ENCODE measurements at places on chromosomes 6 and 20.
A peak's percentile ranks its signal among the peaks of the same experiment; 100 is the strongest.

GRCh38 chr6:144352331-144352730 lies 67.2 kb downstream of the UTRN start:
- no peaks in the 10 kb centered on the region for H3K27me3 ChIP-seq
- no peak for DNase-seq
- no peak overlapping the region for H3K27ac ChIP-seq
- no peaks in the 10 kb centered on the region for H3K4me1 ChIP-seq
- no peak overlapping the region for H3K4me3 ChIP-seq
- no peaks in the 10 kb centered on the region for H3K36me3 ChIP-seq

- H3K4me1 ChIP-seq: peaks cover 2% of the 10 kb centered on the region
- H3K27me3 ChIP-seq: peaks cover 99% of the 10 kb centered on the region
- no peak overlapping the region for H3K27ac ChIP-seq
- H3K36me3 ChIP-seq: no peaks in the 10 kb centered on the region
Observed at GRCh38 chr6:1619673-1620503, 10.2 kb downstream of the FOXC1 start.

- H3K4me1 ChIP-seq: no peaks in the 10 kb centered on the region
- no peak overlapping the region for H3K27ac ChIP-seq
- peaks cover 20% of the 10 kb centered on the region for H3K36me3 ChIP-seq
- H3K4me3 ChIP-seq: no peak overlapping the region
Observed at GRCh38 chr6:12110523-12111362, 98.6 kb downstream of the HIVEP1 start.

GRCh38 chr6:140070846-140071473 lies 696.5 kb upstream of the CITED2 start:
- H3K4me1 ChIP-seq: peaks cover 2% of the 10 kb centered on the region
- H3K27me3 ChIP-seq: no peaks in the 10 kb centered on the region
- no peaks in the 10 kb centered on the region for H3K36me3 ChIP-seq
- H3K4me3 ChIP-seq: no peak overlapping the region
- no peak overlapping the region for H3K27ac ChIP-seq

DNA sequence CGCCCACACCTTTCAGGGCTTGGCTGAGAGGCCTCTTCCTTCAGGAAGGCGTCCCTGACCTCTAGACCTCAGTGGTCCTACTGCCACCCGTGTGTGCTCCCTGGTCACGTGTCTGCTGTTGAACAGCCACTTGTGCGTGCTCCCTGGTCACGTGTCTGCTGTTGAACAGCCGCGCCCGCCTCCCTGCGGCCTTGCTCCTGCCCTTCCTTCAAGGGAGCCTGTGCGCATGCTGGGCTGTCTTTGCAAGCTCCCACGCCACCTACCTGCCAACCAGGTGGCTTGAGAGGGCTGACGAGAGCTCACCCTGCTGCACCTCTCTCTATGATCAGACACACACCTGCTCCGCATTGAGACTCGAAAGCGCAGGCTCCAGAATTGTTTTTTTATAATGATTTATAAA lies 179.3 kb downstream of the BMP7 start:
- no peak overlapping the region for H3K27ac ChIP-seq
- peaks cover 2% of the 10 kb centered on the region for H3K4me1 ChIP-seq
- DNase-seq: no peak
- no peak overlapping the region for H3K4me3 ChIP-seq

DNA sequence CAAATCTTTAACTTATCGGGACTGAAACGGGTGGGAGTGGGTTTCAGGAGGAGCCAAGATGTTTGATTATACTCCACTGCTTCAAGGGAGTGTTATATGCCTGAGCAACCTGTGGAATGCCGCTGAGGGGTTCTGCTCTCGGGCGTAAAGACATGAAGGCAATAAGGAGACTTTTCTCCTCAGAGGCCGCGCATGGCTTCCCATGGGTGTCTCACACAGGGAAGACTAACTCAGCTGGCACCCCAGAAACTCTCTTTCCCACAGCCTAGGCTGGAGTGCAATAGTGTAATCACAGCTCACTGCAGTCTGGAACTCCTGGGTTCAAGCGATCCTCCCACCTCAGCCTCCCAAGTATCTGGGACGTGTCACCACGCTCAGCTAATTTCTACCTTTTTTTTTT lies 5.1 kb upstream of the C20orf141 start:
- no peaks in the 10 kb centered on the region for H3K36me3 ChIP-seq
- peaks cover 18% of the 10 kb centered on the region for H3K27me3 ChIP-seq
- DNase-seq: no peak
- H3K4me1 ChIP-seq: peaks cover 2% of the 10 kb centered on the region
- H3K4me3 ChIP-seq: no peak overlapping the region
- no peak overlapping the region for H3K27ac ChIP-seq

DNA sequence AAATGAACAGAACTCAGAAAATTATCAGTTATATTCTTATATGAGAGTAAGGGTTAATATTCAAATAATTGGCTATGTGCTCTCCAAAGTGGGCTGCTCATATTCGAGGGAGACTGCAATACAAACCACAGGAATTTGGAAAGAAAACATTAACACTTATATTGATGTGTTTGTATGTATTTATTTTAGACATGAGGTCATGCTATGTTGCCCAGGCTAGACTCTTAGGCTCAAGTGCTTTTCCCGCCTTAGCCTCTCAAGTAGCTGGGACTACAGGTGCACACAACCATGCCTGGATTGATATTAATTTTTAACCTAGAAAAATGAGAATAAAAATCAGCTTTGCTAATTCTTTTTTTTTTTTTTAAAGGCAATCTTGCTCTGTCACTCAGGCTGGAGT lies 35.0 kb downstream of the BTBD9 start:
- no peaks in the 10 kb centered on the region for H3K36me3 ChIP-seq
- no peak overlapping the region for H3K27ac ChIP-seq
- no peaks in the 10 kb centered on the region for H3K27me3 ChIP-seq

DNA sequence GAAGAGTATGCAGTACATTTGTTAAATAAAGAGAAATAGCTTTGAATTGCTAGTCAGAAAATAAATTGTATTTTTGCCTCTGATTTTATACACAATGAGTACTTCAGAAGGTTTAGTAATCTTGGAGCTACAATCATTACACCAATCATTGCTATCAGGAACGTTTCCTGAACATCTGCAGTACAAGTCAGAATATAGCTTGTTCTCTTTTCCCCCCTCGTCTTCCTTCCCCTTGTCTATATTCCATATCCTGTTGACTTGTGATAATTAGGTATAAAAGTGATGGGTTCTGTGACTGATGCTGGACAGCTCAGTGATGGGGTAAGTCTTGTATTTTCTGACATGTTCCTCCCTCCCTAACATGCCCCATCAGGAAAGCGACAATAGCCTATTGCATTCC lies 94.0 kb downstream of the AHI1 start:
- H3K36me3 ChIP-seq: no peaks in the 10 kb centered on the region
- no peaks in the 10 kb centered on the region for H3K27me3 ChIP-seq
- H3K4me1 ChIP-seq: no peaks in the 10 kb centered on the region
- H3K27ac ChIP-seq: no peak overlapping the region

DNA sequence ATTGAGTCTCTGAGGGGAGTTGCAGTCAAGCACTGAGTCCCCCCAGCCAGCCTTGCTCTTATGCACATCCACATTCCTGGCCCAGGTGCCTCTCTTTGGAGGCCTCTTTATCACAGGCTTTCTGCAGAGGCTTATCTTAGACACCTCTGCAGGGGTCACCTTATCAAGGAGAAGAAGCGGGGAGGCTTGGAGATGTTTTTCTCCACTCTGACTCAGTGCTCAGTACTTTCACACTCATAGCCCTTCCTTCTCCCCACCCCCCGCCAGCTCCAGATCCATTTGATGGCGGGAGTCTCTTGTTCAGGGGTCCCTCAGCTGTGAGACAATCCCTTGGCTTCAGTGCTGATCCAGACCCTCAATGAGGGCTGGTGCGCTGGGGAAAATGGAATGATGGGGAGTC lies 132.1 kb upstream of the TSHZ2 start:
- H3K27ac ChIP-seq: no peak overlapping the region
- H3K4me1 ChIP-seq: peaks cover 4% of the 10 kb centered on the region
- DNase-seq: no peak
- H3K27me3 ChIP-seq: no peaks in the 10 kb centered on the region

DNA sequence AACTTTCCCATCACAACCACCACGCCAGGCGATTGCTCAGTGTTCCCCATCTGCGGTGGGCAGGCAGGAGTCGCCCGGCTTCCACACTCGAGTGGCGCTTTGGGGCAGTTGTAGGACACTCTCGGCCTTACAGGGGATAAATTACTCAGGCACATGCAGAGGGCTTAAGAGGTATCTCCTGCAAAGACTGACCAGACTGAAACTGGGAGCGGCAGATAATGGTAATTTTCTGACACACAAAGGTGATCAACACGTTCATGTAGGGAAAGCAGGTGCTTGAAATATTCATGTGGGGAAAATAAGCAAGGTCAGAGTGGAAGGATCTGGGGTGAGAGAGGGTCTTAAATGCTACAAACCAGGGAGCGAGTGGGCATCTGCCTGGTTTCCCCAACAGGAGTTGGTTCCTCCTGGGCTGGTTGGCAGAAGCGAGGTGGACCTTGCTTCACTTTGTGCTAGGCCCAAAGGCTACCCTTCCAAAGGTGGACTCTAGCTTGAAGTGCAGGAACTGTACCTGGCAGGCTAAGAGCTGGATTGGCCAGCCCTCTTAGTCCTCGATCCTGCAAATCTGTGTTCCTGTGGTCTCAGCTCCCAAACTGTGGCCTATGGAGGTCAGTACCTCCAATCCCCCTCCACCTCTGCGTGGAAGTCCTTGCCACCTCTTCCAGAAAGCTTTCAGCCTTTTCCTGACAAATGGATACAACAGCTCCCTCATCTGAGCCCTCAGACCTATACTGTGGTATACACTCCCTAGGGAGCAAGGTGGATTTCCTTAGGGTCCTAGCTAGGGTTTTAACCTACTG lies 16.7 kb downstream of the PLAGL2 start:
- peak overlapping the region; percentile 73 for H3K27ac ChIP-seq
- no peaks in the 10 kb centered on the region for H3K27me3 ChIP-seq
- peaks cover 55% of the 10 kb centered on the region for H3K36me3 ChIP-seq
- H3K4me1 ChIP-seq: peaks cover 23% of the 10 kb centered on the region

GRCh38 chr6:42404484-42404883 lies 47.2 kb downstream of the TRERF1 start:
- peaks cover 28% of the 10 kb centered on the region for H3K4me1 ChIP-seq
- H3K27ac ChIP-seq: no peak overlapping the region
- no peak for DNase-seq
- H3K27me3 ChIP-seq: no peaks in the 10 kb centered on the region
- no peak overlapping the region for H3K4me3 ChIP-seq

- no peaks in the 10 kb centered on the region for H3K36me3 ChIP-seq
- no peak overlapping the region for H3K27ac ChIP-seq
- H3K27me3 ChIP-seq: no peaks in the 10 kb centered on the region
Observed at GRCh38 chr6:467671-468082, 76.1 kb downstream of the IRF4 start.

DNA sequence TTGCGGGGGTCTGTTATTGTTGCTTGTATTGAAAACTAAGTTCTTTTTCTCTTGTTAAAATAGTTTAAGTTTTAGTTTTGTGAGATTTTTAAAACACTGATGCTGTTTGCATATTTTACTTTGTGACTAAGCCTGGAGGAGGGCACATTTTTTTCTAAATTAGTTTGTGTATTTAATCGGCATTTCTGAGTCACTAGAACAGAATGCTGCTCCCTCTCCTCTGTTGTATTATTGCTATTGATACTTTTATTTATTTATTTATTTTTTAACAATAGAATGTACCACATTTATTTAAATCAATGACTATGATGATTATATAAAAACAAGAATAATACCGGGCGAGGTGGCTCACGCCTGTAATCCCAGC lies 5.1 kb upstream of the FAM50B start:
- no peak for DNase-seq
- no peak overlapping the region for H3K4me3 ChIP-seq
- no peak overlapping the region for H3K27ac ChIP-seq
- no peaks in the 10 kb centered on the region for H3K36me3 ChIP-seq
- no peaks in the 10 kb centered on the region for H3K4me1 ChIP-seq
- no peaks in the 10 kb centered on the region for H3K27me3 ChIP-seq

DNA sequence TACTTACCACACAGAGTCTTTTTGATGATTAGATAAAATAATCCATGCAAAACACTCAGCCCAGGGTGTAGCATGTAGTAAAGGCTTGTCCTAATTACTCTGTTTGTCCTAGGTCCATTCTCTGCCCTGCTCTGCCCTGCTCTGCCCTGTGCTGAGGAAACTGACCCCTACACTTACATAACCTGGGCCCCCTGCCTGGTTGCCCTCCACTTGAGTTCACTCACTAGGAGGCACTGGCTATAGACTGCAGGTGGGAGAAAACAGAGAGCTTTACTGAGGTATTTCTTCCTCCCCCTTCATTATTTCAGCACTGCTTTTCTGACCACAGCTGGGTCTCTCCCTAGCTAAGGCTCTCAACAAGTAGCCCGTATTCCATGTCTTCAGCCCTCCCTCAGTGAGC lies 70.9 kb upstream of the TBX18 start:
- H3K27me3 ChIP-seq: no peaks in the 10 kb centered on the region
- no peak overlapping the region for H3K27ac ChIP-seq
- H3K4me1 ChIP-seq: no peaks in the 10 kb centered on the region
- DNase-seq: no peak

DNA sequence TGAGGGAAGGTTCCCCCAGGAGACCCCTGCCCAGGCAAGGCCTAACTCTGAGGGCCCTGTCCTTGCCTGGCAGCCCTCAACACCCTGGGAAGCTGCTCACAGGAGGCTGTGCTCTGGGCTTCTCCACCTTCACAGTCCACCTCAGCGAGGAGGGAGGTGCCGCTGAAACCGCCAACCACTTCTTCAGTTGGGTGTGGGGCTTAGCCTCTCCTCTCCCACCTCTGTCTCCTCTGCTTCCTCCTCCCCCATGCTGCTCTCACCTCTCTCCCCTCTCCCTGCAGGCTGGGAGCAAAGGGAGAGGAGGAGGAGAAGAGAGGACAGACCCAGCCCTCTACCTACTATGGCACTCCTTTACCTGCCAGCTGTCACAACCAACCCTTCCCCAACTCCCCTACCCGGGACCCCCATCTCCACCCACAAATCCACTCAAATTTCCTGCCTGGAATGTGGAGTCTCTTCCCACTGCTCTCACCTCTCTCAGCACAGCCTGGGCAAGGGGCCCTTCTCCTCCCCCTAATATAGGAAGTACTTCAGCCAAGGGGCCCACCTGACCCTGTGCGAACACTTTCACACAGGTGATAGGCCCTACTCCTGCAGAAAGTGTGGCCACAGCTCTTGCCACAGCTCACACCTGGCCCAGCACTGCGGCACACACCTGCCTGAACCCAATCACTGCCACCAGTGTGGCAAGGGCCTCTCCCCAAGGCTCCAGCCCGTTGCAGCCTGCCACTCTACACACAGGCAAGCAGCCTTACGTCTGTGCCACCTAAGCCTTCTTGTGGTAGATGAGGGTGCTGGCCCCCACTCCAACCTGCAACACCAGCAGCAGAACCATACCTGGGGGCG lies 7.2 kb downstream of the RING1 start:
- H3K27me3 ChIP-seq: peaks cover 26% of the 10 kb centered on the region
- H3K4me3 ChIP-seq: no peak overlapping the region
- no peak for DNase-seq
- H3K4me1 ChIP-seq: peaks cover 12% of the 10 kb centered on the region

DNA sequence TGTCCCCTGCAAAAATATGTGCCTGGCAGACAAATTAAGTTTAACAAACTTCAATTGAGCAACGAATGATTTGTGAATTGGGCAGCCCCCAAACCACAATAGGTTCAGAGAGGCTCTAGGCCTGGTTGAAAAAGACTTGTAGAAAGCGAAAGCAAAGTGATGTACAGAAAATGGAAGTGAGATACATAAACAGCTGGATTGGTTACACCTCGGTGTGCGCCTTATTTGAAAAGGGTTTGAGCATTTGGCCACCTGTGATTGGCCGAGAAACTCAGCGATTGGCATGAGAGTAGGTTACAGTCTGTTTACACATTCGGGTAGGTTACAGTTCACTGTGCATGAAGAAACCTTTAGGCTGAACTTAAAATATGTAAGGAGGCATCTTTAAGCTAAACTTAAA lies 136.9 kb downstream of the CD83 start:
- H3K36me3 ChIP-seq: no peaks in the 10 kb centered on the region
- no peaks in the 10 kb centered on the region for H3K27me3 ChIP-seq
- H3K27ac ChIP-seq: no peak overlapping the region
- no peak for DNase-seq
- peaks cover 12% of the 10 kb centered on the region for H3K4me1 ChIP-seq
